ENCODE measurements at places on chromosomes 4 and X. TPM values are rescaled to one million over a fixed set of nuclear protein-coding genes. Genes with fewer than 3 reads are reported as not detected.

Gene CLOCK
- 53.4 TPM for total RNA-seq

Gene NAP1L2
- not detected for total RNA-seq

Gene PDLIM3
- total RNA-seq: 11.7 TPM

Gene JCHAIN
- 0.83 TPM for total RNA-seq

Gene BEND2
- not detected for total RNA-seq

Gene RIPPLY1
- total RNA-seq: not detected

Gene PDZD4
- total RNA-seq: 0.28 TPM

Gene IRAK1
- 33.3 TPM for total RNA-seq

Gene CDKL5
- total RNA-seq: 9.7 TPM

Gene S100G
- not detected for total RNA-seq

Gene SMAD1
- total RNA-seq: 17.6 TPM

Gene PASD1
- total RNA-seq: not detected

Gene IRS4
- total RNA-seq: not detected

Gene VCX3B
- total RNA-seq: not detected

Gene PDGFC
- 90.7 TPM for total RNA-seq

Gene PRR32
- total RNA-seq: not detected

Gene SPINK2
- total RNA-seq: not detected

Gene HSFX2
- not detected for total RNA-seq

Gene PAGE2
- total RNA-seq: not detected

Gene TMEM150C
- total RNA-seq: 0.36 TPM

Gene C4orf51
- not detected for total RNA-seq

Gene SLC9B2
- 11.4 TPM for total RNA-seq

Gene ATRX
- total RNA-seq: 96.1 TPM

Gene TEX11
- total RNA-seq: not detected

Gene STK26
- total RNA-seq: 0.28 TPM

Gene CFI
- 0.28 TPM for total RNA-seq

Gene XK
- total RNA-seq: under 0.01 TPM

Gene HUWE1
- total RNA-seq: 52.8 TPM

Measured in IMR-90 (cell line).